Effector memory CD8-positive, alpha-beta T cell (primary cell): ENCODE measurements at places on chromosomes 16 and 17.

DNA sequence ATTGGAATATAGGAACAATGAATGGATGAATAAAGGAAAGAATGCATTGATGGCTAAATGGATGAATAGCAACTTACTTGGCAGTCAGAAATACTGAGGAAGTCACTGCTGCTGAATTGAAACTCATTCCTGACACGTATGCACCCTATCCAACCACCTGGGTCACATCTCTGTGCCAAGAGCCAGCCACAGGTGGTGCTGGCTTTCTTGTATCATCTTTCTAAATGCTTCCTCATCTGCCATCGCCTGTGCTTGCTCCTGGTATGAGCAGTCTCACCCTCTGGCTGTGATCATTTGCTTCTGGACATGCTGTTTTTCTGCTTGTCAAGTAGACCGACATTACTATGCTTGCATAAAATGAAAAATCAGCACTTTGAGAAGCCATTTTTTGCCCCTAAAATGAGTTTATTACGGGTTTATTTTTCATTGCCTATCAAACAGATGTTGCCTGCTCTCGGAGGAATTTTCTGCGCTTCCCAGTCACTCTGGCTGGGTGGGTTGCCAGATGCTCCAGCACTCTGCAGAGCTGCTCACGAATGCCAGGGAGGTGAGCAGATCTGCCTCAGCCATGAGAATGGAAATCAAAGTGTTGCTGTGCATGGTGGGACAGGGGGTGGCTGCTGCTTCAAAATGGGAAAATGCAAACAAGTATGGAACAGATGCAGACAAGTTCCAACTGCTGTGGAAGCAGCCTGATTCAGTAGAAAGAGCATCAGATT is 1349.6 kb upstream of the CDH8 start:
- H3K4me3 ChIP-seq, result no peak overlapping the region
- no peaks in the 10 kb centered on the region for H3K27me3 ChIP-seq
- H3K4me1 ChIP-seq, result no peaks in the 10 kb centered on the region
- no peak for DNase-seq
- H3K27ac ChIP-seq, result no peak overlapping the region
- no peaks in the 10 kb centered on the region for H3K36me3 ChIP-seq

DNA sequence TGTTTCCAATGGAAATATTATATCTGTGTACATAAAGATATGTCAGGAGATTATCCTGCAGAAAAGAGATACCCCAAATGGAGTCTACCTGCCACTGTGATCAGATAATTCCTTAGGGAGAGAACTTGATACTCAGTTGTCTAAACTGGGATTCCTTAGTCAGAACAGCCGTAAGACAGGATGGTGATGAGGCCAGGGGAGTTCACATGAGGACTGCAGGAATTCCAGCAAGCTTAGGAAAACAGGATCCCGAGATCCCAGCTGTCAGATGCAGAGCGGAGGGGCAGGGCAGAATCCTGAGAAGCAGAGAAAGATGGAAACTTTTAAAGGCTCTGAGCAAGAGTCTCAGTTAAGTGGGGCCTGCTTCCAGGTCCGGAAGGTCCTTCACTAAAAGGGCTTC is 4.7 kb downstream of the KRABD2 start:
- H3K4me3 ChIP-seq, result no peak overlapping the region
- H3K4me1 ChIP-seq, result peaks cover 17% of the 10 kb centered on the region
- peaks cover 16% of the 10 kb centered on the region for H3K36me3 ChIP-seq
- no peaks in the 10 kb centered on the region for H3K27me3 ChIP-seq
- no peak overlapping the region for H3K27ac ChIP-seq

DNA sequence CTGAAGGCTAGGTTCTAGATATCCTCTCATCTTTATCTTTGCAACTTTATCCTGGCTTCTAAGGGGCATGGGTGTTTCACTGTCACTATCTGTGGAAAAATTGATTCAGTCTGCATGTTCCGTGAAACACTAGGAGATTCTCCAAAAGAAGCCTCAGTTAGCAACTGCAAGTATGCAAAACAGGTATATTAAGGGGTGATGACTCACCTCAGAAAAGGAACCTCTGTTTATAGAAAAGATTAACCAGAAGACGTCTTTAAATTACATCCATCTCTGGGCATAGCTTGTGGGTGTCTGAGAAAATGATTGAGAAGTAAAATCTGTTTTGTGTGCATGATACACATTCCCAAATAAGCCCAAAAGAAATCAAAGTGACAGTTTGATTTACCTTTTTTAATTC is 353.8 kb upstream of the HSBP1 start:
- no peaks in the 10 kb centered on the region for H3K4me1 ChIP-seq
- no peak for DNase-seq
- H3K36me3 ChIP-seq, result no peaks in the 10 kb centered on the region
- no peak overlapping the region for H3K4me3 ChIP-seq
- H3K27ac ChIP-seq, result no peak overlapping the region
- peaks cover 13% of the 10 kb centered on the region for H3K27me3 ChIP-seq

DNA sequence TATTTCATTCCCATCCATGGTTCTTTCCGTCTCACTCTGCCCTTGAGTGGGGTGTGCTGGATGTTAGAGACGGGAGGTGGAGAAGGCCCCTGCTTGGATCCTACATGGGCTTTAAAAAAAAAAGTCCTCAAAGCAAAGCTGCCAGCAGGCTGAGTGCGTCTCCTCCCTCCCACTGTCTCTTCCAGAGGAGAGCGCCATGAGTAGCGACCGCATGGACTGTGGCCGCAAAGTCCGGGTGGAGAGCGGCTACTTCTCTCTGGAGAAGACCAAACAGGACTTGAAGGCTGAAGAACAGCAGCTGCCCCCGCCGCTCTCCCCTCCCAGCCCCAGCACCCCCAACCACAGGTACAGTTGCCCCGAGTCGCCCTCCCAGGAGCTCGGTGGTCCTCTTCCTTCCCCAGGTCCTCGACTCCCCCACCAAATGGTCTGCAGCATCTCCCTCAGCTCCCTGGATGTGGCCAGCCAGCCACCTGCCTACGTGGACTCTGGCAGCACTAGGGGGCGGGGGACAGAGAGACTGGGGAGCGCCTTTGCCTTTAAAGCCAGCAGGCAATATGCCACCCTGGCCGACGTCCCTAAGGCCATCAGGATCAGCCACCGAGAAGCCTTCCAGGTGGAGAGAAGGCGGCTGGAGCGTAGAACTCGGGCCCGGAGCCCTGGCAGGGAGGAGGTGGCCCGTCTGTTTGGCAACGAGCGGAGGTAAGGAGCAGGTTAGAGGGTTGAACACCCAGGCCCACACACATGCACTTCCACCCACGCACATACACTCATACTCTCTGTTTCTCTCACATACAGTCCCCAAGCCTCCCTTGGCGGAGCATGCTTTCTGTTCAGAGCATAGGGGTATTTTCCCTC is 68.2 kb downstream of the PLD6 start:
- DNase-seq, result no peak
- H3K27me3 ChIP-seq, result no peaks in the 10 kb centered on the region
- peak overlapping the region; percentile 82 for H3K27ac ChIP-seq
- H3K4me1 ChIP-seq, result no peaks in the 10 kb centered on the region
